ENCODE measurements at places on chromosomes 1 and 21.

DNA sequence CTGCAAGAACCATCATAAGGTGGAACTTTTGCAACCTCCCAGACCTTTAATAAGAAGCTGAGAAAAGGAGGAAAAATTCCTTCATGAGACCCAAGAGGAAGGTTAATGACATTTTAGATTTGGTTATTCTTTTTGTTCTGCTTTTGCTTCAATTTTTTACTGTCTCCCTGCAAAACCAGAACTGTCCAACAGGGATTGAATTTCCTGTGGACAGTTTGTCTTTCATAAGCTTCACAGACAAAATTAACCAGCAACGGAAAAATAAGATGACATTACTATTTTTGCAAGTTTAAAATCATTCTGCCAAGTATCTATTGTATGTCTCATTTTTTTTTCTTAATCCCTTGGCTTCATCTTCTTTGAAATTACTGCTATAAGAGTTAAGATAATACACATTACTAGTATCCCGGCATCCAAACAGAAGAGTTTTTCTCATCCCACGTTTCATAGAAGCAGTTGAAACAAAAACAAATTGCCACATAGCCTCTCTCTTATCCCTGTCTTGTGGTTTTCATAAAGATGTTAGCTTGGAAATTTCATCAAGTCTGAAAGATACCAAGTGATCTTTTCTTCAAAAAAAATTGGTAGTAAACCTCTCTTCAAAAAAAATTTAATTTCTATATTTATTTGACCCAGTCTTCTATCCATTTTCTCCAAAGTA is 465.3 kb upstream of the PTBP2 start:
- DNase-seq, result no peak

DNA sequence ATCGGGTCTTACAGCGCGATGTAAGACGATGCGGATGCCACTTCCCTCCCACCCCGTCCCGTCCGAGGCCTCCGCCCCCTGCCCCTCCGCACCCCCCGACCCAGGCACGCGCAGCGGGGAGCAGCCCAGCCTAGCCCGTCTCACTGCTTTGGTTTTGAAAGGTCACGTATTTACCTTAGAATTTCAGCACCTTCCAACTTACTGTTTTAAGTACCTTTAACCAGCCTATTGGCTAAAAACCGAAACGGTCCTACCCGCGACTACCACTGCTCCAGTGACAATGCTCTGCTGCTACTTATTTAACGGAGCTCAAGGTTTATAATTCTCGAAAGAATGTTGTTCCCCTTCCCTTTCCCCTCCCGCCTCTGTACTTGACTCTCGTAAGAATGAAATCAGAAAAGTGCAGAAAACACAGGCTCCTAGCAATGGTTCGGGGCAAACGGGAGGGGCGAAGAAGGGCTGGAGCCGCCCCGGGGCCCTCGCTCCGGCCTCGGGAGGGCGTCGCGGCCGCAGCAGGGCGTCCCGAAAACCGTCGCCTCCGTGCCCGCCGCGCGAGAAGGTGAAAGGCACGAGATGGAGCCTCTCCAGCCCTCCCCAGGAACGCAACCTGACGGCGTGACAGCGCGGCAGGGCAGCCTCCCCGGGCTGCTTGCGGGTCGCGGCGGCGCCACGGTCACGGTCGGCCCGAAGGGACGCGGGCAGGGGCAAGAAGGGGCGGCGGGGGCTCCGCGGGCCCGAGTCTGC is 667 bp downstream of the TMEM50B start:
- no peak for DNase-seq

DNA sequence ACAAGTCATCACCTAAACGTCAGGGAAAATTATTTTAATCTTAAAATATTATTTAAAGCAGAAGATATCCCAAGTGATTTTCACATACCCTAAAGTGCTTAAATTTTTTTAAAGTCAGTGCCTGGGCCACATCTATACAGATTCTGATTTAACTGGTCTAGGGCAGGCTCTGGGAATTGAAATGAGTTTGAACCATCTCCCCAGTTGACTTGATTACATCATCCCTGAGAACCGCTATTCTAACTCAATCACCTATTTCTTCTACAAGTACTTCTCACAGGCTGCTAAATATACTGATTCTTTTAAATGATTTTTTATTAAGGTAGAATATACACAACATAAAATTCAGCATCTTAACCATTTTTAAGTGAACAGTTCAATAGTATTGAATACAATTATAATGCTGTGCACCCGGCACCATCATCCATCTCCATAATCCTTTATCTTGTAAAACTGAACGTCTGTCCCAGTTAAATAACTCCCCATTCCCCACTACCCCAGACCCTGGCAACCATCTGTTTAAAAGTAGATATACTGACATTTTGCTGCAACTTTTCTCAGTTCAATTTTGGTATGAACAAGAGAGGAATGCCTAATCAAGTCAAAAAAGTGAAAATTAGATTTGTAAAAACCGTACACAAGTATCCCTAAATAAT is 19.5 kb downstream of the GART start:
- no peak for DNase-seq

GRCh38 chr1:212686069-212686468 is 13.6 kb downstream of the BATF3 start:
- DNase-seq, result no peak

GRCh38 chr1:61102041-61102440 is 19.7 kb downstream of the NFIA start:
- DNase-seq, result no peak

- DNase-seq, result no peak
Measured at GRCh38 chr1:216175714-216176113, 247.5 kb downstream of the USH2A start.

DNA sequence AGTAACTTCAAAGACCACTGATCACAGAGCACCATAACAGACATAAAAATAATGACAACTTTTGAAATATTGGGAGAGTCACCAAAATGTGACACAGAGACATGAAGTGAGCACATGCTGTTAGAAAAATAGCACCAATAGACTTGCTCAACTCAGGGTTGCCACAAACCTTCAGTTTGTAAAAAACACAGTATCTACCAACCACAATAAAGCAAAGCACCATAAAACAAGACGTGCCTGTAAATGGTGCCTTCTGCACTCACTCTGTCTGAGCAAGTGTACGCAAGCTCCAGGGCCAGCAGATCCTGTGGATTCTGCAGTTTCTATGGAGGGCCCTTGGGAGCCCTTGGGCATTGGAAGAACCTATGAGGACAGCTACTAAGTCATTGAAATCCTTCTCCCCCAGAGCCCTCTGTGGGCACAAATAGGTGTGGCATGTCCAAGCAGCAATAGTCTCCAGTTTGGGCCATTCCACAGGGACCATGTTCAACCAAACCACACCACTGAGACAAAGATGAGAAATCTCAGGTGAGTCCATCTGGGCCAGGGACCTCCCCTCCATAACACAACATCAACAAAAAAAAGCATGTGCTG is 116.9 kb upstream of the RAB4A start:
- no peak for DNase-seq

DNA sequence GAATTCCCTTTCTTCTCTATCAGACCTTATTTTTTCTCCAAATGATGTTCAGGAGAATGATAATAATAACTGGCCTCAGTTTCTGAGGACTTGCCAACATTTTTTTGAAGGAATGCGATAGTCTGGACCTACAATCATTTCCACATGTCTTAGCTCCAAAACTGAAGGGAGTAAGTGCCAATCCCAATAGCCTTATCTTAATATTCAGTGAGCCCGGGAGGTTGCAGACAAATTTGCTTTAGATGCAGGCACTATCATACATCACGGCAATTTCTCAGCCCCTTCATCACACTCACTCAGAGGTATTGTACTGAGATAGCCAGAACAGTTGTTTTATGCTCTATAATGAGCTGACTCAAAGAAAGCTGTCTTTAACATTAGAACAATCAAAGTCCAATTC is 796.9 kb downstream of the ADGRL2 start:
- no peak for DNase-seq

- no peak for DNase-seq
Measured at GRCh38 chr1:25548601-25549000, 5.2 kb downstream of the LDLRAP1 start.

DNA sequence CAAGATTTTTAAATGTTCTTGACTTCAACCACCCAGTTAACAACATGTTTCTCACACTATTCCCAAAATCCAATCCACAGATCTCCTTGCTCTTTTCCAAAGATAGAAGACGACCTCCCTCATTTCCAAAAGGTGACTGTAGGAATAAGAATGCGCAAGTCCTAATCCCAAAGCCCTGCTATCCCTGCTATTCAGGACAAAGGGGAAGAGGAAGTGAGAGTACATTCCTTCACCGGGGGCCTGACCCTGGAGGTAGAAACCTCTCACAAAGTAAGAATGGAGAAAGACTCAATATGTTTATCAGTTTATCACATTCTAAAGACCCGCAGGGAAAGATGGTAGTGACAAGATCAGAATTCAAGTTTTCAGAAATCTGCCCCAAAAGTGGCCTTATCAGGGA is 55.7 kb downstream of the PLEKHA6 start:
- no peak for DNase-seq

- DNase-seq, result no peak
Measured at GRCh38 chr1:117034791-117035290, 25.3 kb upstream of the TTF2 start.

- DNase-seq, result no peak
Measured at GRCh38 chr1:215321802-215322201, 239.3 kb downstream of the KCNK2 start.

DNA sequence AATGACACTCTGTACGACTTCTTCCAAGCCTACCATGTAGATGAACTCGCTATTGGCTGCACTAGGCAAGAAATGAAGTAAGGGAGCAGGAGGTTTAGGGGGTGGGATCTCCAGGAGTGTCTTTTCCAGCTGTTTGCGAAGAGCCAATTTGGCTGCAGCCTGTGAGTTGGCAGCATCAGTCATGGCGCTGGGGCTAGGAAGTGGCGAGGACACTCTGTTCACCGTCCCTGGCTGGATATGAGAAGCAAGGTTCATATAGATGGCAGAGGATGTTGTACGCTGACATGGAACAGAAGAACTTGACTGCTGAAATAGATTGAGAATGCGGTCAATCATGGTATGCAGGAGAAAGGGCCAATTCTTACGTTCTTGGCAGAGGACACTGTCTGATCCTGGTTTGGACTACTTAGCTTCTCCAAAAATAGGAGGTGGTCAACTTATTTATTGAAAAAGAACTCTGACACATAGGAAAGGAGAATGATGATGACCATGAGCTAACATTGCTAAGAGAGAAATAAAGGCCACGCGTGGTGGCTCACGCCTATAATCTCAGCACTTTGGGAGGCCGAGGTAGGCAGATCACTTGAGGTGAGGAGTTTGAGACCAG is 41.2 kb downstream of the SLC27A3 start:
- DNase-seq, result no peak

DNA sequence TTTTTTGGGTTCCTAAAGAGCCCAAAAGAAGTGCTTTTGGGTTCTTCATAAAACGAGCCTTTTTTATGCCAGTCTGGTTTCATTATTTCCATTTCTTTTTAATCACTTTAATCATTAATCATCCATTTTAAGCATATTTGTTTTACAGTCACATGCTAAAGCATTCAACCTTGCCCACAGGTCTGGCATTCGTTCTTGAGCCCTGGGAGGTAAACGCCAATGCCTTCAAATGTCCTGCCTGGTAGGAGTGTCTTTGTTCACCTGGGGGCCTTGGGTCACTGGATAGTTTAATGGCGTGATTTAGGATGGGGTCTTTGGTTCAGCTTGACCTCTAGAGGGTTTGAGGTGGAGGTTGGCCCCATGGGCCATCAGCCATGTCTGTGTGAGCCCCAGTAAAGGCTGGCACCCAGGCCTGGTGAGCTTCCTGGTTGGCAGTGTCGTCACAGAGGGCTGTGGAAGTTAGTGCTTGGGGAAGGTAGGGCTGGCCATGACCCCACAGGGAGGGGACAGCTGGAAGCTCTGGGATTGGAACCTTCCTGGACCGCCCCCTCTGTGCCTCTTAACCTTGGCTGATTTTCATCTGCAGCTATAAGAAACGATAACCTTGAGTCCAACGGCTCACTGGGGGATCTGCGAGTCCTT is 20.2 kb downstream of the C1orf174 start:
- no peak for DNase-seq

DNA sequence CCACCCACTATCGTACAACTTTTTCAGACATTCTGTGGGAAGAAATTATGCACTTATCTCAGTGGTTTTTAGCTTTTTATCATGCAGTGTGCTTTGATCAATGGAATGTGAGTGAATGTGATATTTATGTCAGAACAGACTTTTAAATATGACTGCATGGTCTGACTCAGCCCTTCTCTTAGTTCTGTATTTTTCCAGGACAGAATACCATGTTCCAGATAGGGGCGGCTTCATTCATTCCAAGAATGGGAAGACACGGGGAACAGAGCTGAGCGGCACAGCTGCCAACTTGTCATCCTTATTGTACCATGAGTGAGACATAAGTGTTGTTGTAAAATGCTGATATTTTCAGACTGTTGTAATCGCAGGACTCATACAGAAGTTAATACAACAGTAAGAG is 214.6 kb upstream of the NCAM2 start:
- peak; percentile 23 for DNase-seq

- no peak for DNase-seq
Measured at GRCh38 chr1:19858893-19859292, 23.3 kb upstream of the OTUD3 start.

- no peak for DNase-seq
Measured at GRCh38 chr1:197958438-197959305, 41.5 kb downstream of the LHX9 start.
